ENCODE measurements at places on chromosomes 4 and X. TPM values are rescaled to one million over a fixed set of nuclear protein-coding genes. Genes with fewer than 3 reads are reported as not detected.

- no peak for DNase-seq
Measured at GRCh38 chr4:177105536-177105935, 204.1 kb upstream of the NEIL3 start.

DNA sequence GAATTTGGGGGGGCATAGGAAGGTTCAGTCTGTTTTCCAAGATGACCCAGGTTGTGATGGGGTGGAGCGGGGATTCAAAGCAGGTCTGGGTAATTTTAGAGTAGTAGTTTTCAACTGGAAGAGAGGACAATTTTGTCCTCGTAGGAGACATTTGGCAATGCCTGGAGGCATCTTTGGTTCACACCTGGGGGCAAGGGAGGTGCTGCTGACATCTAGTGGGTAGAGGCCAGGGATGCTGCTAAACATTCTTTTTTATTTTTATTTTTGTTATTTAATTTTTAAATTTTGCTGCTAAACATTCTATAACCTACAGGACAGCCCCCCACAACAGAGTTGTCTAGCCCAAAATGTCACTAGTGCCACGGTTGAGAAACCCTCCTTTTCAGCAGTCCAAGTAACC is 1.9 kb downstream of the RAB9A start:
- DNase-seq: peak; percentile 20

DNA sequence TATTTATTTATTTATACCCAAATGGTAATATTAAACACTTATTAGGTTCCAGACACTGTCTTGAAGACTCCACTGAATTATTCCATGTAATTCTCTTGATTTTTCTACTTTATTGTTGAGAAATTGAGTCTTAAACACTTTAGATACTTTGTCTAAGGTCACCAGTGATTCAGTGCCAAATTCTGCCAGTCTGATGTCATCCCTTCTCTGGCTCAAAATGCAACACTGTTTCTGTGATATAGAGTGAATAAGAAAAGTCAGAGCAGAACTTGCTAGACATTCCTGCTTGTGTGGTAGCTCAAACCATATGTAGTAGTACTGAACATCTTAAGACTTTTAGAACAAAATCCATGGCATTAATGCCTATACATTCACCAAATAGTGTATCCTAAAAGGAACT is 164.3 kb downstream of the GABRB1 start:
- no peak for DNase-seq

GRCh38 chr4:145937971-145938611 is 532 bp downstream of the ZNF827 start:
- peak; percentile 40 for DNase-seq

PROM1 gene
- 61.7 TPM for total RNA-seq

DNA sequence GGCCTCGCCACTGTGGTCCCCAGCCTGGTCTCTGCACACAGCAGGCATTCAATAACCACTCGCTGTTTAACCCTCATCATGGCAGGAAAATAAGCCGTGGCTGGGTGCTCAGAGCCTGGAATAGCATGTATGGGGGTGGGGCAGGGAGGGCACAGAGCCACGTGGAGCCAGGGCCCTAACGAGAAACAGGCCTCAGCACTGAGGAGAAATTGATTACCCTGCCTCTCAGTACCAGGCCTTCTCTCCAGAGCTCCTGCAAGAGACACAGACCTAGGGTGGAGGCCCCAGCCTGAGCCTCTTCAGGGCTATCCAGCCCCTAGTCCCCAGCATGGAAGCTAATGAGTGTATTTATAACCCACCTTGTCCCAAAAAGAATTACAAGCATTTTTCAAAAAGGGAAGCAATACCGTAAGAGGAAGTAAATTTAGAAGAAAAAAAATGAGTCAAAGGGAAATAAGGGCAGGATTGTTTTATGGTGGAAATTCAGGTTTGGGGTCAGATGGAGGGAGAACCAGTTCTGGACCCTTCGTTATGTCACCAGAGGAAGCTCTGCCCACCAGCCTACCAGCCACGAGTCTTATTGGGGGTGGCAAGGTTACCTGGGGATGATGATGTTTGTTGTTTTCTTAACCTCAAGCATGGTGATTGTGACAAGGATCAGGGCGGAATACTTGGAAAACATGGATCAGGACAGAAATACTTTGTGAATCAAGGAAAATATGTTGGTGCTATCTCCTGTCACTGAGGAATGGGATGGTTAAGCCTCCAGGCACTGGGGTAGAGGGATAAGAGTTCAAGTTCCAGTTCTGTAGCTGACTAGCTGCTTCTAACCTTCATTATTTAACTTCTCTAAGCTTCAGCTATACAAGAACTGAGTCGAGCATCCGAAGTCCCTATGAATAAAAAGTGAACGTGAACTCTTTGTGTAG is 101.9 kb upstream of the RBPJ start:
- DNase-seq: peak; percentile 7

DNA sequence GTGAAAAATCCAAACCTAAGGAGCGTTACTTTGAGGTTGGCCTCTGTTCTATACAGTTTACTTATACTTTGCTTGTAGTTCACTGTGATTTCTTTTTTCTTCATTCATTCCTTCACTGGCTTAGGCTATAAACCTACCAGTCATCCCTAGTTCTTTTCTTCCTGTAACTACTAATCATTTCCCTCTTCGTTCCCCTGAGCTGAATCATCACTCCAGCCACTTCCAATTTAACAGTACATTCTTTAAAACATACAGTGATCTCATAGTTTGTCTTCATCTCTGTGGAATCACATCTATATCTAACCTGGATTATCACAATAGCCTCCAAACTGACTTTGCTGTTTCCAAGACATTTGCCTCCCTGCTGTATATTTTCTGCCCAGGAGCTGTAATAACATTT is 25.2 kb upstream of the NPFFR2 start:
- no peak for DNase-seq

DNA sequence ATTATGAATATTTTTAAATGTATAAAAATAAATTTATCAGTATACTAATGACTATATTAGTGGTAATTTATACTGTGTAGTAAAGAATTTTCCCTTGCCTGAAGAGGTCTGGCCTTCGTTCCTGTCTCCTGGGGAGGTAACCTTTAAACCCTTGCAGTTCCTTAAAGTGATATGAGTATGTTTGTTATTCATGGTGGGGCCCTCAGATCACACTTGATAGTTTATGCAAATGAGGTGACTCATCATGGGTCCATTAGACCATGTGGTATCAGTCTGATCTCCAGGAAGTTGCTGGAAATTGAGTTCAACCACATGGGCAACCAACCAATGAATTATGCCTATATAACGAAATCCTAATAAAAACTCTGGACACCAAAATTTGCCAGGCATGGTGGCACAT is 904.1 kb downstream of the RPA4 start:
- DNase-seq: no peak

GRCh38 chrX:136097871-136098805 is 49.2 kb upstream of the FHL1 start:
- no peak for DNase-seq

GRCh38 chrX:22323541-22323940 is 50.8 kb downstream of the CBLL2 start:
- DNase-seq: no peak
